ENCODE measurements at places on chromosomes 2 and 18.

DNA sequence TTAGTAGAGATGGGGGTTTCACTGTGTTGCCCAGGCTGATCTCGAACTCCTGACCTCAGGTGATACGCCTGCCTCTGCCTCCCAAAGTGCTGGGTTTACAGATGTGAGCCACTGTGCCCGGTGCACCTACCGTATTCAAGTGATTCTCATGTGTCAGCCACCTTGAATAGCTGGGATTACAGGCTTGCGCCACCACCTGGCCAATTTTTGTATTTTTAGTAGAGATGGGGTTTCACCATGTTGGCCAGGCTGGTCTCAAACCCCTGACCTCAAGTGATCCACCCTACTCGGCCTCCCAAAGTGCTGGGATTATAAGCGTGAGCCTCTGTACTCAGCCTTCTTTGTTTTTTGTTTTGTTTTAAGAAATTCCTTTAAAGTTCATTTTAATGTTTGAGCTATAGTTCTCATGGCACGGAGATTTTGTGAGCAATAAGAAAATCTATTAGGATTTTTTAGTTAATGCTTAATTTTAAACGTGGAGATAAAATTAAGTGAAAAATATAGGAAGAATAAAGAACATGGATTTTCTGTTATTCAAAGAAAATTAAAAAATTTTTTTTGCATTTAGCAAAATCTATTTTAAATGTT, 242.6 kb downstream of the PHLPP1 start:
- no peak for DNase-seq

DNA sequence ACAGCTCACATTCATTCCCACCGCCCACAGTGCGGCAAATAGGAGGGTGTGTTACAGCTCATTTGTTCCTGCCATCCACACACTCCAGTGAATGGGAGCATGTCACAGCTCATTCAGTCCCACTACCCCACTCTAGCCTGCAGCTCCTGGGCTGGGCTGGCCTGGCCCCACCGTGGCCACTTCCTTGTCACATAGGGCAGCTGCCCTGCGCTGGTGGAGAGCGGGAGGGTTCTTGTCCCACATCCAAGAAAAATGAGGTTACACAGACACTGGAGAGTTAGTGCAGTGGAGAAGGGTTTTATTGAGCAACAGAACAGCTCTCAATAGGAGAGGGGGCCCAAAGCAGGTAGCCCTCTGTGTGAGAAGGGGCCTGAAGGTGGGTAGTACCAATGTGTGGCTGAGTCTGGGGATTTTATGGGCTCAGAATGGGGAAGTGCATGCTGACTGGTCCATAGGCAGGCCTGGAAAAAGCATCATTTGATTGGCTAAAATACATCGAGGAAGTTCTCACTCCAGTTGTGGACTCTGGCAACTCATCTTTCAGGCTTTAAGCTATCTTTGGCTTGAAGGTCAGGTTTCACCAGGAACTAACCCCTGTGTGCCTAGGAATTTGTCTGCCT, 249.7 kb downstream of the ETAA1 start:
- no peak for DNase-seq

- no peak for DNase-seq
Observed at GRCh38 chr2:191690327-191690726, 12.4 kb downstream of the NABP1 start.

DNA sequence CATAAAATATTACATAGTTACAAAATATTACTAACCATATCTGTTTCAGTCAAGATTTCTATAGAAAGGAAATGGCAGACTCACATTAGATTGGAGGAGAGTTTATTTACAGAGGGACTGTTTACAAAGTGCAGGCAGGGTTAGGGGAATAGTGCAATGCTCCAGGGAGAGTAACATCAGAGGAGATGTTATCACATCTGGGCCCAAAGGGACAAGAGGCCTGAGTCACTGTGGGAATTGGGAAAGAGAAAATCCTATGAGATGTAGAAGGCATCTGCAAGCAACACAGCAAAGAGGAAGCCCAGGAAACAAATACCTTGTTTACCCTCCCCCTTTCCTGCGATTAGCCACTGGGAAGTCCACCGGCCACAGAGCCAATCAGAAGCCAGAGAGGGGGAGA, 227.3 kb upstream of the TANK start:
- no peak for DNase-seq

- no peak for DNase-seq
Observed at GRCh38 chr2:17079262-17079661, 413.6 kb upstream of the CYRIA start.

- DNase-seq = no peak
Observed at GRCh38 chr2:152093464-152093863, 5.4 kb downstream of the CACNB4 start.

GRCh38 chr18:79681484-79682387, 2.1 kb downstream of the CTDP1 start:
- DNase-seq = no peak

DNA sequence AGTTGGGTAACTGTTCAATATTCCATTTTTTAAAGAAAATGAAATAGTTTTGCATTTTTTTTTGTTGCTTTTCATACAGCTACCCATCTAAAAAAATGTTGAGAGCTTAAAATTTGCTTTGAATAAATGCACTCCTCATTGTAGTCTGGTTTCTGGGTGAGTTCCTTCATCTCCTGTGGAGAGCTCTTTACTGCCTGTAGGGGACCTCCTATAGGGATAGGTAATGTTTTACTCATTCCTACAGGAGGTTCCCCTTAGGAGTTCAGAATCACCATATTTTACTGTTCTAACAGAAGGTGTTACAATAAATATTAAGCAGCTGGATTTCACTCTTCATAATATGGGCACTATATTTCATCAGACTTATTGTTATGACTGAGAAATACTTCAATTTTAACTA, 947.3 kb upstream of the CRIM1 start:
- no peak for DNase-seq

All from hematopoietic multipotent progenitor cell treated with erythropoietin and hydrocortisone succinate and interleukin-3 and kit ligand, for 15 days (in vitro differentiated cells).